ENCODE measurements at places on chromosomes 11 and 22.

- no peak for DNase-seq
These were observed 19.6 kb downstream of the VPS37C start for GRCh38 chr11:61141601-61142028.

- DNase-seq = no peak
These were observed 250.3 kb downstream of the BRD1 start for GRCh38 chr22:49577168-49578060.

DNA sequence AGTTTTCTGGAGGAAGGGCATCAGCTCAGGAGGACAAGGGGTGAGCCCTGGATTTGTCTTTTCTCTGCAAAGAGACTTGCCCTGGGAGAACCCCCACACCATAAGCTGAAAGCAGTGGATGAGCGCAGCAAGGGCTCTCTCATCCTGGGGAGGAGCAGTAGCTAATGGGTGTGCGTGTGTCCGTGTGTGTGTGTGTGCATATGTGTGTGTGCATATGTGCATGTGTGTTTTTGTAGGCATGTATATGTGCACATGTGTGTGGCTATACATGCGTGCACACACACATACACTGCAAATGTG is 45.3 kb downstream of the SMIM38 start:
- no peak for DNase-seq

GRCh38 chr11:117456027-117456720 is 128.5 kb downstream of the CEP164 start:
- no peak for DNase-seq

DNA sequence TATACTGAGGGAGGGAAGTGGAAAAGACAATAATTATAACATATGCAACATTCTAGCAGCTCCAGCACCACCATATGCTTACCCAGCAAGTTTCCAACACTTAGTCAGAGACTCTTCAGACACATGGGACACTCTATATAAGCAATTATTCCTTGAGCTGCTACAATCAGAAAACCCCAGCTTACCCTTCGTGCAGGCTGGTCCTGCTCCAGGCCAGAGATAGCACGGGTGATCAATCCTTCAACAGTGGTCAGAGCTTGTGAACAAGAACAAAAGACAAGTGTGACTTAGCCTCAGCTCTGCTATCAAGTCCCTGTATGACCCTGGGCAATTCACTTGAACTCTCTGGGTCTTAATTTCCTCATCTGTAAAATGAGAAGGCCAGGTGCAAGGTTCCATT is 1.5 kb downstream of the ZPR1 start:
- no peak for DNase-seq

- no peak for DNase-seq
These were observed 395.0 kb upstream of the CCDC90B start for GRCh38 chr11:83681031-83681781.

DNA sequence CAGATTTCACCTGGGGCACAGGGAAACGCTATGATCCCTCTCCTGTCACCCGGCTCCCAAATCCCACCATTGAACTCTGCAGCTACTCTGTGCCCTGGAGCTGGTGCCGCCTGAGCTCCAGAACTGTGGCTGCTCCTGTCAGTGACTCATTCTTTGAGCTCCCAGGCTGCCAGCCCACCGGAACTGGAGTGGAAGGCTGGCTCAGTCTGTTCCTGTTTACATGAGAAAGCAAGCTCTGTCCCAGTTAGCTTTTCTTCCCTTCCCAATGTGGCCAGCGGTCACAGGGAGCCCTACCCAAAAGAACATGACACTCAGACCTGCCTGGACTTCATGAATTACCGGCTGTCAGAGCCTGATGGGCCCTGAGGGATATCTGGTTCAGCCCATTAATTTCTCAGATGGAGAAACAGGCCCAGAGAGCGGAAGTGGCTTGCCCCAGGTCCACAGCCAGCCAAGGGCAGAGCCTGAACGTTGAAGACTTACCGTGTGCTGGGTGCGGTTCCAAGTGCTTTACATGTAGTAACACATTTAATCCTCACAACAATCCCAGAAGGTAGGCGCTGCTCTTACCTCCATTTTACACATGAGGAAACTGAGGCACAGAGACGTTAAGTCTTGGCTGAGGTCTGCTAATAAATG is 23.8 kb upstream of the IGSF22 start:
- DNase-seq = no peak

GRCh38 chr22:39643311-39644083 is 72.9 kb downstream of the CACNA1I start:
- DNase-seq = no peak

GRCh38 chr11:40280159-40281051 is 1179.0 kb downstream of the LRRC4C start:
- DNase-seq = no peak

DNA sequence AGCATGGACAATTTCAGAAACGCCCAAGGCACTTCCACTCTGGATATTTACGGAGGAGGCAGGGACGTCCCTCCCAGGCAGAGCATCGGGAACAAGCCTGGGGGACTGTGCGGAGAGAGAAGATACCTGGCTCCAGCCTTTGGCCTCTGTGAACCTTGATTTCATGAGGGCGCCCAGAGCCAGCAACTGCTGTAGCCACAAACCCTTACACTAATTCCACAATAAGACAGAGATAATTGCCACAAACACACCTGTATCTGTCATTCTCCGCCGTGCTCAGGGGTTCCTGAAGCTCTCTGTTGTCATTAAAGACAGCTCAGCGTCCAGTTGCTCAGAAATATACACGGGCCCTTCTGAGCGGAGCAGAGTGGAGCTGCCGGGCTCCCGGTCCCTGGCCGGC is 1292.1 kb downstream of the TBC1D22A start:
- no peak for DNase-seq

- DNase-seq = no peak
These were observed 42.8 kb downstream of the TNRC6B start for GRCh38 chr22:40220316-40221054.

GRCh38 chr11:131118247-131118646 is 202.0 kb upstream of the SNX19 start:
- DNase-seq = no peak

DNA sequence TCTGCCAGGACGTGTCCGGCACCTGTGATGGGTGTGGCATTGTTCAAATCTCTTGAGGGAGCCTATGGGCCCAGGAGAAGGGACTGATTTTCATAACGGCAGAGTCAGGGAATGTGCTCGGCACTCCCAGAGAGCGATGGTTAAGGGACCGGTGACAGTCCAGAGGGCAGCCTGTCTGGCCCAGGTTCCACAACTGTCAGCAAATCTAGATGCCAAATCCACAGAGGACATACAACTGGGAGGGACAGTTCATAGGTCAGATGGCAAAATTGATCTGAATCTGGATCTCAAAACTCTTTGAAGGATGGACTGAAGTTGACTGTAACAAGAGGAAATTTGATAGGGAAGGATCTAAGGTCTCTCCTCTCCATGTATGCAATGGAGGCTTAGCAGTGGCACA is 7.5 kb downstream of the SEC14L2 start:
- DNase-seq = no peak

- DNase-seq = no peak
These were observed 21.2 kb upstream of the OSBPL5 start for GRCh38 chr11:3186166-3186953.

- no peak for DNase-seq
These were observed 21.8 kb upstream of the CSF2RB start for GRCh38 chr22:36891646-36892045.

DNA sequence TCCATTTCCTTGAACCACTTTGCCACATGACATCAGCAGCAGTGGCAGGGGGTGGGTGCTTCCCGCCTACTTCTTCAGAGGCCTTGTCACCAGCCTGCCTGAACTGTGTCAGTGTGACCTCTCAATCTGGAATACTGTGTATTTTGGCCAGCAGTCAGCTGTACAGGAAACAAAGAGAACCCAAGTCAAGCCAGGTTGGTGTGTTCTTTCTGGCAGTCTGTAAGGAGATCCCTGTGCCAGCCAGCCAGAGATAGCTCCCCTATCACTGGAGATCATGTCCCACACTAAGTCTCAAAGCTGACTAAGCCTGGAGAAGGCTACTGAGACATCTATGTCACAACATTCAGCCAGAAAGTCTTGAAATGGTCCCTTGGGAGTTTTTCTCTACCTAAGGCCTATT is 142.1 kb downstream of the TRPC6 start:
- DNase-seq = no peak

- no peak for DNase-seq
These were observed 5.8 kb downstream of the SLC22A9 start for GRCh38 chr11:63375434-63375833.

GRCh38 chr11:120125024-120125423 is 12.9 kb downstream of the TRIM29 start:
- no peak for DNase-seq

DNA sequence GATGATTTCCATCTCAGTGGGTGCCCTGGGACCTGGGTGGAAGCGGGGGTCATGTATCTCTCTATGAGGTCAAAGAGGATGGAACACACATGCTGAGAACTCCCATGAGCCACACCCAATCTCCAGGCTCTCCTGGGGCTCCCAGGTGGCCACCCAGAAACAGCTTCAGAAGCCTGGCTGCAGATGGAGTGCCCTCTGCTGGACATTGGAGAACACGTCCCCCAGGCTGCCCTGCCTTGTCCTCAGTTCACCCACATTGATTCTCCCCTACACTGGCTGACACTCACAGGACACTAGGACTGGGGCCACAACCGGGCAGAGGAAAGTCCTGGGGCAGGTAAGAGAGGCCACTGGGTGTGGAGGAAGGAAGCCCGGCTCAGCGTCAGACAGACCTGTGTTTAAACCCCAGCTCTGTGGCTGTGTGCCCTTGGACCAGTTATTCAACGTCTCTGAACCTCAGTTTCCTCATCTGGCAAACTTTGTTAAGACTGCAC is 4.5 kb upstream of the NOL12 start:
- peak; percentile 88 for DNase-seq

DNA sequence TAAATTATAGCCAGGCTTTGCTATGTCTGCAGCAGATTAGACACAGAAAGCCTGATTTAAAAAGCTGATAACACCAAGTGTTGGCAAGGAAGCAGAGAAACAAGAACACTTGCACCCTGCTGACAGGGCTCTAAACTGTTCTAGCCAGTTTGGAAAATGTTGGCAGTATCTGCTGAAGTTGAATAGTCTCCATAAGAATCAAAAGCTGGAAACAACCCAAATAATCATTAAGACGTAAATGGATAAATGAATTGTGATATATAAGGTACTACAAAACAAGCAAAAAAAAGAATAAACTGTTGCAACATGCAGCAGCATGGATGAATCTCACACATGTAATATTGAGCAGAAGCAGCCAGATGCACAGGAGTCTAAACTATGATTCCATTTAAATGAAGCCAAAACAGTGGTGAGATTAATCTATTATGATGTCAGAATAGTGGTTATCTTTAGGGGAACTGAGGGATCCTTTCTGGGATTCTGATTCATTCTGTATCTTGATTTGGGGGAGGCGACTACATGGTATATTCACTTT is 40.4 kb upstream of the ADORA2A start:
- no peak for DNase-seq

DNA sequence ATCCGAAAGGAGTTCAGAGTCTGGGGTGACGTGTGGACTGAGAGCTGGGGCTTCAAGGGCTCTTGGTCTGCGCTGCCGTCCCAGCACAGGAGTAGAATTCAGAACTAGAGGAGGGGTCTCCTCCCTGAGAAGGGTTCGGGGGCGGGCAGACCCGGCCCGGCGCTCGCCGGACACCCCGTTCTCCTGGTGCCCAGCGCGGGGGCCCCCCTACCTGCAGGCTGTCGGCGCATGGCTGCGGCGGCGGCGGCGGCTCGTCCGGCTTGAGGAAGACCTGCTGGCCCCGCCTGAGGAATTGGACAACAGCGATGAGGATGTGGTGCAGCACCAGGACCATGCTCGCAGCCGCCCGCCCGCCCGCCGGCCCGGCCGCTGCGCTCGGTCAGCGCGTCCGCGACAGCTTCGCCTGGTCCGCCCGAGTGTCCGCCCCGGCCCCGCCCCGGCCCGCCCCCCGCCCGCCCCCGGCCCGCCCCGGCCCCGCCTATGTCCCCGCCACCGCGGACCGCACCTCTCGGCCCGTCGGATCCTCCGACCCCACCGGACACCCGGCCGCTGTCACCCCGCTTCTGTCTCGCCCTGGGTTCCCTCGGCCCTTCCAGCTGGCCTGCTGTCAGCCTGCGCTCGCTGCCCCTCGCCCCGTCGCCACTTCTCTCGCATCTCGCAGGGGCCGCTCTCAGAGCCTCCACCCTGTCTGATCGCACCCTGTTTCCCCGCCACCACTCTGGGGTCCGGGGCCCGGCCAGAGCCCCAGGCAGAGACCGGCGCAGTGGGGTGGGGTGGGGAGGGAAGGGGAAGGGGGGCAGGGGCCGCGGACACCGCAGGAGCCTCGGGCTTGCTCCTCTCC is 32.0 kb downstream of the PDE2A start:
- peak; percentile 62 for DNase-seq

DNA sequence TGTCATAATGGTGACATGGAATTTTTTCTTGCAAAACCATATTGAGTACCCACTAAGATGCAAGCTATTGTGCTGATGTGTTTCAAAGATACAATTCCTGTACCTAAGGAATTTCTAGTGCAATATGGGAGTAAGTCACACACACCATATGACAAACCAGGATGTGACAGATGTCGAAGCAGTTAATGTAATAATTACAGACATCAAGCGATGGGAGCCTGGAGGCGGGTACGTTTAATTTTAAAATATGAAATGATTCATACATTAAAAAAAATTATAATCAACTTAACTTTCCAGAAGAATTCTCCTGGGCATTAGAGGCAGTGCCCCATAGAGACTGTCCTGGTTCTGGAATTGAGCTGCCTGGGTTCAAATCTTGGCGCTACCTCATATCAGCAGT is 6.0 kb downstream of the SYCE3 start:
- DNase-seq = no peak

DNA sequence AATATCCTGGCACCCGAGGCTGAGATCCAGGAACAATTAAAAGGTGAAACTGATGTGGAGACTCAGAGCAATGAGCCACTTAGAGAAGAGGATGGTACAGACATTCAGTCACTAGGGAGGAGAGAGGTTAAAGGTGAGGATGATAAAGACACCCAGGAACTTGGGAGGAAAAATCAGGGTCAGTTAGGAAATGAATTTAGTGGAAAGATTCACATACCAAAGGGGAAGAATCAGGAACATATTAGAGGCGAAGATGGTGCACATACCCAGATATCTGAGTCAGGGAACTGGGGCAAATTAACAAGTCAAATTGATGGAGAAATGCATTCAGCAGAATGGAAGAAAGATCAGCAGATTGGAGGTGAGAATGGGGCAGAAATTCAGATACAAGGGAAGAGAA is 4.1 kb upstream of the MEI1 start:
- DNase-seq = no peak

DNA sequence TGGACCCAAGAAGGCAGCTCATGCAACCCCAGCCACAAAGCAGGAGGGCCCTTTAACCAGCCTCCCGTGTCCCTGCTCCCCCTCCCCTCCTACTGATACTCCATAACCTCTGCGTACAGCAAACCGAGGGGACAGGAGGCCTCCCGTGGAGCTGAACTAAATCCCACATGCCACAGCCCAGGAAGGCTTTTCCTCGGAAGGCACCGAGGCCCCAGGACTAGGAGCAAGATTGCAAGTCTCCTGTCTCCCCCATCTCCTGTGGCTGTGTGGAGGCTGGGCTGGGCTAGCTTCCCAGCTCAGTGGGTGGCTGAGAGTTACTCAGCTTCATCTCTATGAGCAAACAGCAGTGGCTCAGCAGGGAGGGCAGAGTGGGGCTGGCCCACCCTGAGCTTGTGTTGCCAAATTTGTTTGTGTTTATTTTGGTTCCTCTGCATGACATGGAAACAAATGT is 62.7 kb upstream of the NECTIN1 start:
- no peak for DNase-seq

- DNase-seq = no peak
These were observed 9.2 kb upstream of the NOX4 start for GRCh38 chr11:89500336-89500735.
